ENCODE measurements at places on chromosomes 3 and 15.

DNA sequence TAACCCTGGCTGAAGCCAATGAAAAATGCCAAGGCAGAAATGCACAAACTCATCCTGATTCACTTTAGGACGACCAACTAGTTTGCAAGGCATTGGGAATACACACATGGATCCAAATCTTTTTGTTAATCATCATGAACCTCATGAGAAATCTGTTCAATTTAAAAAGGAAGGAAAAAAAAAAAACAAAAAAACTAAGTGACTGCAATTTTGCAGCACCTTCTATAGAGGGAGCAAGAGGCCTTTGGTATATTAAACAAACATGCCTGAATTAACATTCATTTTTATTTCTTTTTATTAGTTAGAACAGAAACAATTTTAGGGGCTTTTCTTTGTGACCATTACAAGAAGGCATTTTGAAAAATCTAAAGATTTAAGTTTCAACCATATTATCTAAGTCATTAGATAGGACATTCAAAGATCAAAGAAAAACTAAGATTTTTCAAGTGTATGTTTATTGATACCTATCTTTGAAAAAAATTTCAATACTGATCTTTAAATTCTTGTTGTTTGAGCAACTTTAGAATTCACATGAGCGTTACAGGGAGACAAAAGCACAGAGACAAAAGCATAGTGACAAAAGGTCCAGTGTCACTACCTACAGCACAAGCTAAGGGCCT, 182.4 kb downstream of the CBLB start:
- no peak for DNase-seq

DNA sequence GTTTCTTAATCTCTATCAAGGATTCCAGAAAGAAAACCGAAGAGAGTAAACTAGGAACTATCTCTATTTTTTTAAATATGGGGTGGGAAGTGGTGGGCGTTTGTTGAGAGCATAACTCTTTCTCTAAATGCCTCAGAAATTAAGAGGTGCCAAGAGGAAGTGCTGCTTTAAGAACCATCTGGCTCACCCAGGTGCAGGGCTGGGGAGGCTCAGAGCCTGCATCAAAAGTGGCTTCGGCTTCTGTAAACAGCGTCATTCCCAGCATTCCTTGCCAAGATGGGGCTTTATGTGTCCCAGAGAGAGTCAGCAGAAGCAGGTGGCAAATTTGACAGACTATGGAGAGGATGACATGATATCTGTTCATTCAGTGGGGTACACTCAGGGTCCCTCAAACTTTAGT, 123.3 kb upstream of the BFSP2 start:
- no peak for DNase-seq

- no peak for DNase-seq
Observed at GRCh38 chr15:48318131-48318530, 13.1 kb upstream of the DUT start.

GRCh38 chr15:59160880-59161593, 45.6 kb upstream of the LDHAL6B start:
- DNase-seq = peak; percentile 15

GRCh38 chr15:66023311-66023972, 154.2 kb downstream of the RAB11A start:
- DNase-seq = no peak

DNA sequence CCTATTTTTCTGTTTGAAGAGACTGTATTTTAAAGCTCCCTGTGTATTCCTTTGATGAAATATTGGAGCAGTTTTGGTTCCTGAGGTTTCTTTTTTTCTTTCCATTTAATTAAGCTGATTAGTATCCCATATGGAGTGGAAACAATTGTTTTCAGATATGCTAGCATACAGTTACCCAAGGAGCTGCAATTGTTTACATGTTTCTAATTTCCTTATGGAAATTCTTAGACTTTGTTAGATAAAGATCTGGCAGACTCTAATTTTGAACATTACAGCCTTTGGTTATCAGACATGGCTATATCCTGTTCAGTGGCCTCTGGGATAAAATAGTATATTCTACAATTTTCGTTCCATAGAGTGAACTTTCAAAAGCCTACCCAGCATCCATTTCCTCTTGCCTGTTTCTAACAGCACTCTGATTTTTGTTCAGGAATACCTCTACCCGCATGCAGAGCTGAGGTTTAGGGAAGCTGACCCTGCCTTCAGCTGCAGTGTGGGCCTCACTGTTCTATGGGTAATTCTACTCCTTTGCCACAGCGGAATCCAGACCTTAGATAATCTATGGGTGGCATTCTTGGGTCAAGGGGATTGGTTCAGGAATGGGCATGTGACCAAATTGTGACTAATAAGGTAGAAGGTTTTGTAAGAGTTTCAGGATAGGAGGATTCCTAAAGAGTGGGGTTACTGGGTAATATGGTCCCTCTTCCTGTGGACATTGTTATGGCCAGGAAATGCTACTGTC, 161.1 kb upstream of the ANKRD28 start:
- no peak for DNase-seq

- no peak for DNase-seq
Observed at GRCh38 chr3:87309601-87310000, 33.2 kb upstream of the POU1F1 start.

Data from activated CD4-positive, alpha-beta T cell treated with anti-CD3 and anti-CD28 coated beads, Interleukin-2, amount 50 U/mL, for 48 hours (primary cell).